ENCODE measurements at places on chromosomes 2 and 18.

GRCh38 chr18:70263336-70263735 is 25.5 kb upstream of the SOCS6 start:
- no peak for DNase-seq

DNA sequence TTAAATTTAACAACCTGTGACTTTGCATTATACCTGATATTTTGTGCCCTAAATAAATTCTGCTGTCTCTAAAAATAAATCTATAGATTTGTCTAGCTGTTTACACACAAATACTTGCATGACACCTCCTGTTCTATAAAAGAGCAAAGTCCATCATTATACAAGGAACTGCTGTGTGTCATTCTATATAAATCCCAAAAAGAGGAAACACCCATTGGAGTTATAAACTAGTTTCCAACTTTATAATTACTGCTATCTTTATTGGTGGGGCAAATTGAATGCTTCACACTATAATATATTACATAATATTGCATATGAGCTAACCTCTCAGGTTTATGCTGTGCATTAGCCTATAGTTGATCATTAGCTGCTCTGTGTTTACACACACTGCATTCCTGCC is 504.4 kb downstream of the SATB2 start:
- DNase-seq, result no peak

DNA sequence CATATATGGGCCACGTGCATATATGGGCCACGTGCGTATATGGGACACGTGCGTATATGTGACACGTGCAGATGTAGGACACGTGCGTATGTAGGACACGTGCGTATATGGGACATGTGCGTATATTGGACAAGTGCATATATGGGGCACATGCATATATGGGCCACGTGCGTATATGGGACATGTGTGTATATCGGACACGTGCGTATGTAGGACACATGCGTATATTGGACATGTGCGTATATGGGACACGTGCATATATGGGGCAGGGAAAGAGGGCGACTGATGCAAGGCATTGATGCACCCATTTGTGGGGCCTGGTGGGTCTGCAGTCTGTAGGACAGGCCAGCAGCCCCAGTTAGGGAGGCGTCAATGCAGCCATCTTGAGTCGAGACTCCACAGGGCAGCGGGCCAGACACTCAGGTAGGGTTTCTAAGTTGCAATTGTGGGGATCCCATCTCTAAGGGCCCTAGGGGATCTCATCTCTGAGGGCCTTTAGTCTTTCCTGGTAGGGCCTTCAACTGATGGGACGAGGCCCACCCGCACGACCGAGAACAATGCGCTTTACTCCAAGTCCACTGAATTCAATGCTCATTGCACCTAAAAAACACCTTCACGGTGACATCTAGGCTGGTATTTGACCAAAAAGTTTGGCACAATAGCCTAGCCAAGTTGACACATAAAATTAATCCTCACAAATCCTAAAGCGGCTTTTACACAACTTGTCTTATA is 92.3 kb upstream of the ZNF516 start:
- no peak for DNase-seq

DNA sequence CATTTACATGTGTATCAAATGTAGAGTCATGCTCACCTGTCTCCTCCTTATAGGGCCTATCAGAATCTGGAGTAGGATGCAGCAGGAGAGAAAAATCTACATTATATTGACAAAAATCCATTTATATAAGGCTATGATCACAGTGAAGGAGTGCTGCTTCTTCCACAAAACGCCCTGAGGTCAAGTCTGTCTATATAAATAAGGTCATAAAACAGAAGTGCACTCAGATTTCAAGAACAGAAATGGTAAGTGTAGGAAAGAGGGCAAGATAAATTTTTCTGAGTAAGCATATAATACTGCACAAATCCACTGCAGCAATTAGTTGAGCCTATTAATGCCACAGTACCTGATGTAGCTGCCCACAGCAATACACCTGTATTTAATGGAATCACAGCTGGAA is 51.8 kb downstream of the COL5A2 start:
- no peak for DNase-seq

- DNase-seq, result no peak
These were observed 61.4 kb downstream of the SOS1 start for GRCh38 chr2:39059366-39059952.

DNA sequence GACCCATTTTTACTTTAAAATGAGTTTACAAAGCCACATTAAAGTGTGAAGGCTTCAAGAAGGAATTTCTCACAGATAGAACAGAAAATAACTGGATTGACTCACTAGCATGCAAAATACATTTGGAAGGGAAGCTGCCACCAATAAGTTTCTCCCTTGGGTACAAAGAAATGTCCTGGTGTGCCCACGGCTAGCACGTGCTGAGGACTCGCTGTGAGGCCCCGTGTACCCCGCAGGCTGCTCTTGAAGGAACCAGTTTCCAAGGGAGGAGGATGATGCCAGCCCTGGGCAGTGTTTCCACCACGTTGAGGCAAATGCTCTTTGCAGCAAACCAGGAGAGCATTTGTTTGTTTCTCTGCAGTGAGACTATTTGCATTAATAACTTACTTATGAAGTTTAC is 207.3 kb downstream of the SH3RF3 start:
- no peak for DNase-seq

DNA sequence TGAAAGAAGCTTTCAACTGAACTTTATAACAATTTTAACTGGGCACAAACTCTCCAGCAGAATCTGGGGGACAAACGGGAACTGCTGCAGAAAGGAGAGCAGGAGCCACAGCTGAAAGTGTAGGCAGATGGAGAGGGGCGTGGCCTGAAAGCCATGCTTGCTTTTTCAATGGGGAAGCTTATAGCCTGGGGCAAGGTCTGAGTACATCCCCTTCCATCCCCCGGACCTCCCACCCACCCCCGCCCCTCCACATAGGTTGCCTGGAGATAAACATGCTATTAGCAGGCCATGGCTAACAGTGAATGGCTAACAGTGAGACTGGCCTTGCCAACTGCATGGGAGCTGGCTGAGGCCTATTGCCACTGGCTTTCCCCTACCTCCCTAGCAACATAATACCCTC is 317.9 kb upstream of the TANK start:
- no peak for DNase-seq

- no peak for DNase-seq
These were observed 72.0 kb downstream of the CDH7 start for GRCh38 chr18:65822826-65823225.

DNA sequence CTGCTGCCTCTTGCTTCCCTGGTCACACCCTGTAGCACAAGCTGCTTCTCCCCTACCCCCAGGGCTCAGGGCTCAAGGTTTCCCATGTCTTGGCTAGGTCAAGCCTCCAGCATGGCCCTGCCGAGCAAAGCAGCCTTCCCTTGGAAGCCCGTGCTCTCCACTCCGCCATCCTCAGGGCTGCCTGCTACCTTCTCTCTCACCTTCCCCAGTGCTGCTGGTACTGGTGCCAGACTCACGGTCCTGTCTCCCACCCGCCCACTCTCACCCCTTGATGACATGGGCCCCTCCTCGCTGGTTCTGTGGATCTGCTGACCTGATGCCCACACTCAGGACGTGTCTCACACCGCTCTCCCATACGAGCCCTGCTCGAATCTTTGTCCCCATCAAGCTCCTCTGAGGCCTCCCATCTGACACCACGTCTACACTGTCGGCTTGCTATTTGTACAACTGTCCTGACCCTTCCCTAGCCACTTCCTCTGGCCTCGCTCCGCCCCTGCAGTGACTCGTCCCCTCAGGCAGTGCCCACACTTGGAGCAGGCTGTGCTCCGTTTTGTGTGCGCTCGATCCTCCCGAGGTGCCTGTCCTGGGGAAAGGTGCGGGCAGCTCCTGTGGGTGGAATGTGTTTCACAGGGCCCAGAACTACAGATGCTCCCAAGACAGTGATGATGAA is 49.9 kb downstream of the ZAP70 start:
- no peak for DNase-seq

- no peak for DNase-seq
These were observed 73.8 kb downstream of the SPTBN1 start for GRCh38 chr2:54529935-54530334.

DNA sequence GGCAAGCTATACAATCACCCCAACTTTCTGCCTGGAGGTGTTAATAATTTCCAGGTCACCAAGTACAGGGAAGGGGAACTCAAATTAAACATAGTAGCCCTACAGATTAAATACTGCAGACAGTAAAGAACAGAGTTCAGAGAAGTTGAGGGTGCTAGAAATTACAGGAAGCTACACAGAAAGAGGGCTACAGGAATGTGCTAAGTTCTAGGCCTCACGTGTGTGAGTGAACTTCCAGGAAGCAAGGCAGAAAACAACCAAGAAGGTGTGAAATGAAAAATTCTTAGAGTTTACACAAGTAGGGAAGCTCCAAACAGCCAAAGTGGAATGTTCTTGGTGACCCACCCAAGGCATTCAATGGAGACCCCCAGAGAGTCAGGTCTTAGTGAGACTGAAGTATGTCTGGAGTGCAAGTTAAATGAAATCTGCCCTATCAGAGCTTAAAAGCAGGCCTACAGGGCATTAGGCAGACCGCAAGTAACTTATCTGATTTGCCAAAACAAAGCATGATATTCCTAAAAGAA is 58.1 kb upstream of the RNU4ATAC start:
- no peak for DNase-seq

GRCh38 chr2:60116161-60116875 is 437.1 kb downstream of the BCL11A start:
- DNase-seq, result no peak

DNA sequence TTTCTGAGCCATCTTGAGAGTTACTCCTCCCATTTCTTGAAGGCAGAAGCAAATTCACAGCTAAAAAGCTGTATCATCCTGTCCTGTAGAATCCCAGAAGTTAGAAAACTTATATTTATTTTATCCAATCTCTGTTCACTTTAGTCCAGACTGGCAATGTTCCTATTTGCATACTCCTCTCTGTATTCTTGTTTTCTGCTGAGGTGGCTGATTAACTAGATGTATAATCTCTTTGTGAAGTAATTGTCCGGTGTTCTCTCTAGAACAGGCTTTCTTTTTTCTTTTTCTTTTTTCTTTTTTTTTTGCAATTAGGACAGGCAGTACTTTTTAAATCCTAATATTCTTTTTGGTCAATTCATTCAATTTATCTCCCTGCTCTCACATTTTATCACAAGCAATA is 411.0 kb downstream of the KCNJ3 start:
- DNase-seq, result no peak

DNA sequence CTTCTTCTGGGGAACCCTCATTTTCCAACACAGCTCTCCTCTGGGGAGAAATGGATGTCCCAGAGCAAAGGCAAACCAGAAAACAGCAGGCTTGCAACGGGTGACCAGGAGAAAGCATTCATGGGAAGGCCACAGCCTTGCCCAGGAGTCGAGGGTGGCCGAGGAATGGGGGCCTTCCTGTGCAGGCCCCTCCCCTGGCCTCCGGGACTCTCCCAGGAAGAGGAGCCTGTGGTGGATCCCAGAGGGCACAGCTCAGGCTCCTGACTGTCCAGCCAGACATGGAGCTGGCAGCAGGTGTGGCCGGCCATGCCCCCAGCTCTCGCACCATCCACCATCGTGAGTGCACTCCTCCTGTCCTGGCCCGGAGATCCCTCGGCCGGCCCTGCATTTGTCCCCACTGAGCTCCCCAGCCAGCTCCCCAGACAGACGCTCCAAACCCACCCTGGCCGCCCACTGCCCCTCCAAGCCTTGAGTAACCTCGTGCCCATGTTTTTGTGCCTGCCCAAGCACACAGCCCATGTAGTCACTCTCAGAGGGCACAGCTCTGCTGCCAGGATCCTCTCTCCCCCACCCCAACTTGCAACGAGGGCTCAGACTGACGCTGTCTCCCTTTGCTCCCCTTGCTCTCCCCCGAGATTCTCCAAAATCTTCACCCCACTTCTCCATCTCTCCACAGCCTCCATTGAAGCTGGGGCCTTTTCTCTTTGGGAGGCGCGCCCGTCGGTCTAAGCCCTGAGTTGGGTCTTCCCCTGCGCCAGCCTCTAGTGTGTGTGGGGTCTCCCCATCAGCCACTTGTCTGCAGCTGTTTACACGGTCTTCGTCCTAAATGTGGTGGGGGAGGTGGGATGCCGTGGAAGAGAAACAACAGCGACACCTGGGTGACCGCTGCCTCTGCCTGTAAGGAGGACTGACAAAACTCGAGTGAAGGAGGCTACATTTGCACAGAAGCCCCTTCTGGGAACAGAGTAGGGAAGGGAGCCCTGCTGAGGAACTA is 9.8 kb downstream of the PRLH start:
- DNase-seq, result no peak

Data from right lobe of liver (tissue), 6 donors.